ENCODE measurements at places on chromosomes 11 and 22.

GRCh38 chr22:23696326-23696851 lies 5.6 kb downstream of the RGL4 start:
- DNase-seq = no peak

- DNase-seq = no peak
These were observed 14.3 kb upstream of the TOLLIP start for GRCh38 chr11:1323774-1324173.

DNA sequence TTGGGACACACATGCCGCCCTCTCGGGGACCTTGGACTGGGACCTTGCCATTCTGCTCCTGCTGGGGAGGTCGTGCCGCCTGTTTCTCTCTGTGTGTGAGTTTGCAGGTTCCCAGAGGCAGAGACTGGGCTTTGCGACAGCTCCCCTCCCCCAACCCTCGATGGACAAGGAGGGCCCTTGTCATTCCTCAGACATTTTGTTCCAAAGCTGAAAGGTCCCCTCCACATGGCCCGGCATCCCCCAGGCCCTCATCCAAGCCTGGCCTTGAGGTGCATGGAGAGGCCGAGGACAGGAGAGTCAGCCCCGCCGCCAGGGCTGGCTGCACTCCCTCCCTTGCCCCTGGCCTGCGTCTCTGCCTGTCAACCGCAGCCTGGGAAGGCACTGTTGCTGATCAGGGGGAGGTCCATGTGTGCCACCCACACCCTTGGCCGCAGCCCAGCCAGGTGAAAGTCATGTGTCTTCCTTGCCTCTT lies 25.6 kb downstream of the FADS2 start:
- peak; percentile 45 for DNase-seq

- no peak for DNase-seq
These were observed 598.2 kb upstream of the ANO3 start for GRCh38 chr11:25733777-25734176.

DNA sequence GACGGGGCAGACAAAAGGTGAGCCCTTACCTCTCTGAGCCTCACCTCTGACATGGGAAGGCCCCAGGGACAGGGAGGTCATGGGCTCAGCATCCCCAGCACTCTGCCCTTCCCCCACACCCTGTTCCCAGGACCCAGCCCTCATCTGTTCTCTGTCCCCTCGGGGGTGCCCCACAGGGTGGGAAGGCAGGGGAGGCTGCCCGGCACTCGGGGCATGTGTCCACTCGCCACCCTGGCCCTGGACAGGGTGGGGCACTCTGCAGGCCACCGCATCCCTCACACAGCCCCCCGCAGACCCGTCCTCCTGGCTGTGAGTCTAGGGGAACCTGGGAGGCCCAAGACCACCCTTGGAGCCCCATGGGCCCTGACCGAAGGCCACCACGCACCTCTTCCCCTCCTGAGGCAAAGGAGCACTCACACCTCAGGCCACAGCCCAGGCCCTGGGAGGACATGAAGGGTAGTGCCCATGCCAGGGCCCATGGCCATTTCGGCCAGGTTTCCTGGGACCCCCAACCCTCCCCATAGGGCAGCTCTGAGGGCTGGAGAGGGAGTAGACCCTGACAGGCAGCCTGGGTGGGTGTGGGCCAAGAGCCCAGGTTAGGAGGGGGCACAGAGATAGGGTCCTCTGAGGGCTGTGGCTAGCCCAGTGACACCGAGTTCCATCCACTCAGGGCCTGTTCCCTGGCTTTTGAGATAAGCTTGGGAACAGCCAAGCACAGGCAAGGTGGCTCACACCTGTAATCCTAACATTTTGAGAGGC lies 193.1 kb downstream of the IGLL1 start:
- DNase-seq = no peak

- no peak for DNase-seq
These were observed 2.5 kb upstream of the SMARCB1 start for GRCh38 chr22:23784215-23784732.

- DNase-seq = no peak
These were observed 27.4 kb downstream of the APOL1 start for GRCh38 chr22:36280379-36280778.

GRCh38 chr22:22787786-22788459 lies 99.7 kb upstream of the IGLL5 start:
- no peak for DNase-seq

DNA sequence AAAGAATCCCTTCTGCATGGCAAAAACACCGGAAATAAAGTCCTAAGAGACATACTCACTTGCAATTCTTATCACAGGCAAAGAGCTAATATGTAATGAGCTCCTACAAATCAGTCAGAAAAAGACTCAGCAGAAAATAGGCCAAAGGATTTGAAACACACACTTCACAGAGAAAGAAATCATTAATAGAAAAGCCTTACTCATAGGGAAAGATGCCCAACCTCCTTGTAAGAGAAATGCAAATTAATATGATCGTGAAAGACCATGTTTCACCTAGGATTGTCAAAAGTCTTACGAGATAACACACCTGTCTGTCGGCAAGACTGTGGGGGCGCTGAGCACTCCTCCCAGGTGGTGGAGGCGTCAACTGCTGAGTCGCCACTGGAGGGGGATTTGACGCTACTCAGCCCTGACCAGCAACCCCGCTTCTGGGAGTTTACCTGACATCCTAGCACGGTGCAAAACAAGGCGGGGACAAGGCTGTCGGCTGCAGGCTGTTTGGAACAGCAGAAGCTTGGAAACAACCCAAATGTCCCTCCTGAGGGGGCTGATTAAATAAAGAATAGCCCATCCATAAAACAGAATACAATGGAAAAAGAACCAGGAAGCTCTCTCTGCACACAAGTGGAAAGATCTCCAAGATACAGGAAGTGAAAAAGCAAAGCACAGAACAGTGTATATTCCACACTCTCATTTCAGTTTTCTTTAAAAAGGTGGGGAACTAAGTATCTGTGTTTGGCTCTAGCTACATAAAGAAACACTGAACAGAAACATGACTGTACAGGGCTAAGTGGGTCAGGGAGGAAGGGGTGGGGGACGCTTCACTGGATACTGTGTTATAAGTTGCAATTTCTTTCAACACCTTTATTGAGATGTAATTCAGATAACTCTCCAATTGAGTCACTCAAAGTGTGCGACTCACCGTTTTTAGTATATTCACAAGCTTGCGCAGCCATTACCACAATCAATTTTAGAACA lies 11.5 kb downstream of the CSNK1E start:
- DNase-seq = no peak

DNA sequence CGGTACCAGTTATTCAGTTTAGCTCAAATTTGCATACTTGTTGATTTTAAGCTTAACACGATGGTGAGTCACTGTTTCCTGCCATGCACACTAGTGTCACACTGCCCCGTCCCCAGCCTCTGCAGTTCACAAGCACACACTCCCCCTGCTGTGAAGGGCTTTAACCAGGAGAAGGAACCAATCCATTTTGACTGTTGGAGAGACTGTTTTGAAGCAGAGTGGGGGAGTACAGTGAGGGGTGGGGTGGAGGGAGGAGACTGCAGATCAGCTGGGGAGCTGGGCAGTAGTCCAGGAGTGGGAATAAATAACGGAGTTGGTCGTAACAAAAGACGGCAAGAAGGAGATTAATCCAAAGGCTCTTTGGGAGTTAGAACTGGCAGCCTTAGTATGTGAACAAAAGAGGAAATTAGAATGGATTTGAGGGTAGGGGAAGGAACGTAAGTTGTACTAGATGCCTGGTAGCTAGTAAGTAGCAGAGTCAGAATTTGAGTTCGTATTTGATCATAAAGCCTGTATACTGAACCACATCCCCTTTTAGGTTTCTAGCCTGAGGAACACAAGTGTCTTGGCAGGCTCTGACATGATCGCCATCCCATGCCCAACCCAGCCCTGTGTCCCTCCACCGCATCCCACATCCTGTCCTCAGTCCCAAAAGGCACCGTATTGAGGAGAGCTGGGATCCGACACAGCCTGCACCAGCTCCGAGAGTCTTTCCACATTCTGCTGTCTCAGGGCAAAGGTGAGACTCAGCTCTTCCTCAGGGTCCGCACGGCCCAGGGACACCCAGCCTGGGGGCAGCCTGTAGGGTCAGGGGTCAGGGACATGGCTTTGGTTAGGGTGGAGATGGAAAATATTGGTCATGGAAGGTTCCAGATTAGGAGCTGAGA lies 862 bp downstream of the TPP1 start:
- DNase-seq = no peak

DNA sequence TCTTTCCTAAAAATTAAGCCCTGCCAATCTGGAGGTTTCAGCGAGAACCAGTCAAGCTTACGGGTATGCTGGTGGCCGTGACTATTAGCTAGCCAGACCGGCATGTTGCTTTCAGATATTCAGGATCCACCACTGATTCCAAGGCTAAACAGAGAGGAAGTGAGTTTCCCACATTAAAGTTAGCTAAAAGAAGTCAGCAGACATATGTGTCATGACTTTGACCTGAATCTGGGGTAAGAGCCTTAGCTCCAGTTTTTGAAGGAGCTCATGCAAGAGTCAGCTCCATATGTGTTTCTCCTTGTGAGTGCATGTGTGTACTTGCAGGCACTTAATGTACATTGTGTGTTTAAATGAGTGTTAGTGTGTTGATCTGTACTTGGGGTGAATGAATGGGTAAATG lies 1.4 kb downstream of the ZFPL1 start:
- no peak for DNase-seq

DNA sequence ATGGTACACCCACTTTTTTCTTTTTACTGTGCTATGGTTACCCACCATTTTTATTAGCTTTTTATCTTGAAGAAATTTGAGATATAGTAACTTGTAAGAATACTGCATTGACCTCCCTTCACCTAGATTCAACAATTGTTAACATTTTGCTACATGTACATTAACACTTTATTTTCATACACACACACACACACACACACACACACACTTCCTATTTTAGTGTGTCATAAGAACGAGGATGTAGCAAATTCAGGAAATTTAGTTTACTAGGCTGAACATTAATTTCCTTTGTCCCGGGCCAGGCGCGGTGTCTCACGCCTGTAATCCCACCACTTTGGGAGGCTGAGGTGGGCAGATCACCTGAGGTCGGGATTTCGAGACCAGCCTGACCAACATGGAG lies 1.1 kb upstream of the ATP6V1E1 start:
- no peak for DNase-seq

GRCh38 chr11:41497974-41498373 lies 38.5 kb upstream of the LRRC4C start:
- DNase-seq = no peak

- no peak for DNase-seq
These were observed 32.9 kb downstream of the ZC3H7B start for GRCh38 chr22:41334215-41334614.

GRCh38 chr22:40009292-40009774 lies 14.6 kb downstream of the FAM83F start:
- DNase-seq = no peak

- no peak for DNase-seq
These were observed 1152.4 kb downstream of the LRRC4C start for GRCh38 chr11:40306938-40307548.

GRCh38 chr11:32304521-32304920 lies 130.8 kb downstream of the WT1 start:
- no peak for DNase-seq

GRCh38 chr11:1300121-1300520 lies 9.3 kb downstream of the TOLLIP start:
- no peak for DNase-seq

DNA sequence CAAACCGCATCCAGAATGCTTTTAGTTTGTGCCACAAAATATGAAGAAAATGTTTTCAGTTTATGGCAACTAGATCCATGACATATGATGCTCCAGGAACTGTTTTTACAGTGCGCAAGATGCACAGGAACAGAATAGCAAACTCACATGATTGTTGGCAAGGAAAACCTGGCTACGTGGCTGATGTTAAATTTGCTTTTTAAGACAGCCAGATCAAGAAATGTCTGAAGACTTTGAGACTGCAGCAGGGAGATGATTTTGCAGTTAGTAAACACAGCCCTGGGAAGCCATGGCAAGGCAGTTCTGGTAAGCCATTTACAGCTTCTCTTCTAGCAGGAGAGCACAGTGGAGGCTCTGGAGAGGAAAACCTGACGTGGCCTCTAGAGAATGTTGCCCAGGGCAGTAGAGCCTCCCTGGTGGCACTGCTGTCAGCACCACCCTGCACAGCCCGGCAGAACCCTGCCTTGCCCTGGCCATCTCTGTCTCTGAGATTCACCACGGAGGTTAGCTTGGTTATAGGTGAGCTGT lies 69.8 kb upstream of the TNRC6B start:
- DNase-seq = no peak

GRCh38 chr11:68321293-68322051 lies 9.1 kb downstream of the LRP5 start:
- no peak for DNase-seq
